ENCODE measurements at places on chromosomes 6 and 20.

DNA sequence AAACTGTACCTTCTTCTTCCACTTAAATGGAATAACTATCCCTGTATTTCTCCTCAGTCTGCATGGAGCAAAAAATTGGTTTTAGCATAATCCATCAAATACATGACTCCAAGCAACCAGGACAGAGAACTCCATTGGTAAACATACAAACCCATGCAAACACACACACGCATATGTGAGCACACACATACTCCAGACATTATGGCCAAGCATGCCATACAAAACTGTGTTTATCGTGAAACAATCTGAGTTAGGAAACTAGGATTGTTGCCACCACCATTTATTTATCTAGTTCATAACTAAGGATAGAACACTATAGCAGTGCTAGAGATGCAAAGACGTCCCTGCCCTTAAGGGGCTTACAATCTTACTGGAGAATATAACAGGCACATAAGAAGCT, 206.0 kb upstream of the SHLD1 start:
- no peak for DNase-seq

GRCh38 chr6:67897998-67898607, 737.0 kb upstream of the ADGRB3 start:
- DNase-seq: no peak

DNA sequence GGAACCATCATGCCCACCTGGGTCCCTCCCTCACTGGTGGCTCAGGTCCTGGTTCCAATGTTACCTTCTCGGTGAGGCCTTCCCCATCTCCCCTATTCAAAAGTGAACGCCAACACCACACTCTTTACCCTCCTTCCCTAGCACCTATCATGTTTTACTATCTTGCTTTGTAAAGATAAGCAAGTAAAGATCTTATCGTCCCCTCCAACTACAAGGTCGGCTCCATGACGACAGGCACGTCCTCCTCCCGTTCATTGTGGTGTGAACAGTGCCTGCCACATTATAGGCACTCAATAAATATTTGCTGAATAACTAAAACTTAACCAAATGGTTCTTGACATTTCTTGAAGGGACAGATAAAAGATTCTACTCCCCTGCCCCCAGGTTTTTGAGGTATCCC, 147.1 kb downstream of the PREX1 start:
- DNase-seq: no peak

- DNase-seq: no peak
Observed at GRCh38 chr6:74480561-74480960, 725.3 kb downstream of the COL12A1 start.

DNA sequence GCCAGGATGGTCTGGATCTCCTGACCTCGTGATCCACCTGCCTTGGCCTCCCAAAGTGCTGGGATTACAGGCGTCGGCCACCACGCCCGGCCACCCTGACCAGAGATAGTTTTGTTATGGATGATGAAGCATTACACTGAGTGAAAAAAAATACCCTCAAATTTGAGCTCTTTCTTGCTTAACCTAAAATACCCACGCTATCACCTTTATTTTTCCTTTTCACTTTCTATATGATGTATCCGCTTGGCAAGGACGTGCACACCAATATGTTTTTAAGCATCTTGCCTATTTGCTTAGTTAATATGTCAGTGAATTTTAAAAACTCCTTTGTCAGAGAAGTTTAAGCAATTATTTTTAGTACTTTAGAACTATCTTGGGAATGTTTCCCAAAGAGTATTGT, 150.4 kb downstream of the INSM1 start:
- DNase-seq: no peak

- DNase-seq: no peak
Observed at GRCh38 chr6:107532706-107533105, 42.8 kb downstream of the SOBP start.

GRCh38 chr6:111540681-111541025, 57.6 kb upstream of the REV3L start:
- no peak for DNase-seq

- DNase-seq: no peak
Observed at GRCh38 chr6:133502441-133503335, 261.5 kb downstream of the EYA4 start.

- DNase-seq: no peak
Observed at GRCh38 chr20:14956026-14956425, 618.6 kb upstream of the FLRT3 start.

DNA sequence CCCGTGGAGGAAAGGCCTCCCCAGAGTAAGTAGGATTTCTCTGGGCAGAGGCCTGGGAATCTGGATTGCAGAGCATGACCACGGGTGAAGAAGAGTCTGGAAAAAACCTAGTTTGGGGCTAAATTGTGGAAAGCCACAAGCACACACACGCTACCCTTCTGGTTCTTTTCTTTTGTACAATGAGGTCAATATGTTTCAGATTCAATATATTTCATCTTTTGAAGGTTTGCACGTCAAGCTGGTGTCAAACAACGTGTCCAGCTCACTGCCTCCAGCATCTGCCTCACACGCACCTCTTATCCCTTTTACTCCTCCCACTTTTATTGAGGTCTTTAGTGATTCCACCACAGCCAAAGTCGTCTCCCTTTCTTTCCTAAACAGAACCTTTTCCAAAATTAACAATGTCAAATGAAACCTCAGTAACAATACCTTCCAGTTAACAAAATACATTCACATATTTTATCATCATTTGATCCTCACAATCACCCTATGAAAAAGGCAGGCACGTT, 773 bp upstream of the EPB41L2 start:
- no peak for DNase-seq

- DNase-seq: no peak
Observed at GRCh38 chr20:32848846-32849245, 9.9 kb upstream of the EFCAB8 start.

DNA sequence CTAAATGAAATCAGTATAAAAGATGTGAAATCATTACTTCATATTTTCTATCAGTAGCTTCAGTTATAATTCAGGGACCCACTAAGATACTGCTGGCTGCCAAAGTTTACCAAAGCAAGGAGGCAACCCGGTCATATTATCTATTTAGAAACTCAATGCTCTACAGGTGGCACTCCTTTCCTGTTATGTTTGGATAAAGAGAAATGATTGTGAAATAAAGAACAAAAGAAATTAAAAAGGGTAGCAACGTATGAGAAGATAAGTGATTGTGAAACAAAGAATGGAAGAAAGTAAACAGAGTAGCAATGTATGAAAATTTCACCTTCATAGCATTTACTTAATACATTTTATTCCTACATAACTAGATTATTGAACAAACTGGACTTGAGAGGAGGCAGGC, 45.2 kb downstream of the RSPH3 start:
- DNase-seq: no peak

DNA sequence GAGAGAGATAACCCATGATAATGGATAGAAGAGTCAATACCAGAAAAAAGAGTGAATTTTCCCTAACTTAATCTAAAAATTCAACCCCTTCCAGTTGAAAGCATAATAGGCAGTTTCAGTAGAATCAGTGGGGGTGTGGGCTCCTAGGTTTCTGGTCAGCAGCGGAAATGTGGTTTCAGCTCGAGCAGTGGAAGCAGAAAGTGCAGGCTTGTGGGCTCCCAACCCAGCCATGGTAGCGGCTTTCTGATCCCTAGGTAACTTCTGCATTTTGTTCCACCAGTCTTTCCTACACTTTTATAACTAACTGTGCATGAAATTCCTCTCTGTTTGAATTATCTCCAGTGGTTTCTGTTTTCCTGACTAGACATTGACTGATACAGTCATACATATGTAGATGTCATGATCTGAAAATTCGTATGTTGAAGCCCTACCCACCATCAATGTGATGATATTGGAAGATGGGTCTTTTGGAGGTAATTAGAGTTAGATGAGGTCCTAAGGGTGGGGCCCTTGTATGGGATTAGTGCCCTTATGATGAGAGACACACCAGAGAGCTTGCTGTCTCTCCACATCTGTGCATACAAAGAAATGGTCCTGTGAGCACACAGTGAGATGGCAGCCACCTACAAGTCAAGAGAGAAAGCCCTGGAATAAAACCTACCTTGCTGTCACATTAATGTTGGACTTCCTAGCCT, 6.5 kb upstream of the DDO start:
- no peak for DNase-seq

DNA sequence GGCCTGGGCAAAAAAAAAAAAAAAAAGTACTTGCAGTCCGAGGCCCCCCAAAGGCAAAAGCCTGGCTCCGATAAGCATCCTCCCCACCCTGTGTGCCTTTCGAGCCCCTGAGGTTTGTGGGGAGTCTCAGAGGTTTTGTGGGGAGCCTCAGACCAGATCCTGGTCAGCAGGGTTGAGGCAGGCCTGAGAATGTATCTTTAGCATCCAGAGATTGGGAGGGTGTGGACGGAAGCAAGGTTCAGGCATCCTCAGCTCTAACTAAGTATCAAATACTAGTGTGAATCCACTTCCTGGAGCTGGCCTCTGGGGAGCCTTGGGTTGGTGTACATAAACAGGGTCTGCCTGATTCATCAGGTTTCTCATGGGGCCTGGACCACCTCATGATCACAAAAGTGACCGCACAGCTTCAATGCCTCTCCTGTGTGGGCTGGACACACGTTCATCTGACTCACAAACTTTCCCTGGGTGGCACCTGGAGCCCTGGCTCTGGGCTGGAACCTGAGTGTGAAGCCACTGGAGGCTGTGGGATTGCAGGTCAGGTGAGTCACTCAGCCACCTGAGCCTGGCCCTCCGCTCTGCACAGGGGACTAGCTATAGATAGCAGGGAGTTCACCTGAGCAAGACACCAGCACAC, 24.4 kb downstream of the PCMTD2 start:
- DNase-seq: no peak

- DNase-seq: no peak
Observed at GRCh38 chr6:19812512-19813119, 24.6 kb upstream of the ID4 start.

GRCh38 chr6:12585497-12585958, 131.0 kb upstream of the PHACTR1 start:
- DNase-seq: no peak
